Chondrocyte (in vitro differentiated cells): ENCODE measurements at places on chromosomes 11 and 22. TPM values are rescaled to one million over a fixed set of nuclear protein-coding genes. Genes with fewer than 3 reads are reported as not detected.

GRCh38 chr22:38751422-38752346, 4.1 kb downstream of the SUN2 start:
- peaks cover 23% of the 10 kb centered on the region for H3K4me1 ChIP-seq
- no peaks in the 10 kb centered on the region for H3K27me3 ChIP-seq
- DNase-seq = no peak
- peaks cover 25% of the 10 kb centered on the region for H3K36me3 ChIP-seq
- no peak overlapping the region for H3K4me3 ChIP-seq
- H3K27ac ChIP-seq = no peak overlapping the region

DNA sequence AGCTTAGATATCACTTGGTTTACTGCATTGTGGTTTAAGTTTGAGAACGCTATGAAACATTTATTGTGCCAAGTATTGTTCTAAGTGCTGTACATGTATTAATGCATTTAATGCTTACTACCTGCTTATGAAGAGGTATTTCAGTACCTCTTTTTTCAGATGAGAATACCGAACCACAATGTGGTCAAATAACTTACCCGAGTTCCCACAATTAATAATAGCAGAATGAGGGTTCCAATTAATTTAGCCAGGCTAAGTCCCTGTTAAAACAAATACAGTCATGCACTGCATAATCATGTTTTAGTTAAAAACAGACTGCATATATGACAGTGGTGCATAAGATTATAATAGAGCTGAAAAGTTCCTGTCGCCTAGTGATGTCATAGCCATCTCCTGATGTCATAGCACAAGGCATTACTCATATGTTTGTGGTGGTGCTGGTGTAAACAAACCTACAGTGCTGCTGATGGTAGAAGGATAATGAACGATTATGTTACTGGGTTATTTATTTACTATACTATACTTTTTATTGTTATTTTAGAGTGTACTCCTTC, 4.3 kb downstream of the ZC3H12C start:
- H3K4me1 ChIP-seq = peaks cover 39% of the 10 kb centered on the region
- H3K36me3 ChIP-seq = no peaks in the 10 kb centered on the region
- no peak overlapping the region for H3K4me3 ChIP-seq
- H3K27ac ChIP-seq = no peak overlapping the region
- no peak for DNase-seq

GRCh38 chr11:76185511-76185910, 20.8 kb downstream of the WNT11 start:
- H3K27ac ChIP-seq = no peak overlapping the region
- H3K36me3 ChIP-seq = no peaks in the 10 kb centered on the region
- no peak overlapping the region for H3K4me3 ChIP-seq

GRCh38 chr11:122453586-122453985, 201.9 kb upstream of the UBASH3B start:
- H3K27me3 ChIP-seq = peaks cover 15% of the 10 kb centered on the region
- no peaks in the 10 kb centered on the region for H3K4me1 ChIP-seq
- DNase-seq = no peak
- peaks cover 2% of the 10 kb centered on the region for H3K36me3 ChIP-seq
- H3K27ac ChIP-seq = no peak overlapping the region

The SEC14L6 gene
- total RNA-seq = 0.77 to 2.0 TPM (median 1.2 TPM) in 3 replicates

The KDM4D gene
- 0.44 to 0.65 TPM (median 0.53 TPM) in 3 replicates for total RNA-seq

DNA sequence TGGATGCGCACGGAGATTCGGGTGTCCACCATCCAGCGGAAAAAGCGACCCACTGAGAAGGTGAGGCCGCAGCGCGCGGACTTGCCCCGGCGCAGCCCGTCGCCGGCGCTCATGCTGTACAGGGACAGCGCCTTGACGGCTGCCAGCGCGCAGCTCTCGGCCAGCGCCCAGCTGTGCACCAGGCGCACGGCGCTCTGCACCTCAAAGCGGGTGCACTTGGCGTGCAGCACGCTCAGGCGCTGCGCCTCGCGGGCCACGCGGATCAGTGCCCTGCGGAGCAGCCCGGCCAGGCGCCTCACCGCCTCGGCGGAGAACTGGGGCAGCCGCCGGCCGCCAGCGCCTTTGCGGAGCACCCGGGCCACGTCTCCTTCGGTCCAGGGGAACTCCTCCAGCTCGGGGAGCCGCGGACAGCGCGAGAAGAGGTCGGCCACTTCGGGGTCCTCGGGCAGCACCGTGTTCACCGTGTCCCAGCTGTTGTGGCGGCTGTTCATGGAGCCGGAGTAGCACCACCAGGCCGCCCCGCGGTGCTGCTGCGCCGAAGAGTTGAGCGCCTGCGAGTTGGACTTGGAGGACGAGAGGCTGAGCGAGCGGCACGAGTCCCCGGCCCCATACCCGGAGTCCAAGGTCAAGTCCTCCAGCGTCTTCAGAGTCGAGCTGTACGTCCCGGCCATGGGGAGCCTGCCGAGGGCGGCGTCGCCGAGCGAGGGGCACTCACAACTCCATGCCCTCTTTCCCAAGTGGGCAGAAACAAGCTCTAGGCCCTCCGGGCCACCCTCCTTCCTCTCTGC, 703 bp downstream of the ABTB2 start:
- peaks cover 12% of the 10 kb centered on the region for H3K27me3 ChIP-seq
- peaks cover 1% of the 10 kb centered on the region for H3K36me3 ChIP-seq
- DNase-seq = no peak
- peak overlapping the region; percentile 62 for H3K27ac ChIP-seq

The KRTAP5-11 gene
- total RNA-seq = not detected in 3 replicates

DNA sequence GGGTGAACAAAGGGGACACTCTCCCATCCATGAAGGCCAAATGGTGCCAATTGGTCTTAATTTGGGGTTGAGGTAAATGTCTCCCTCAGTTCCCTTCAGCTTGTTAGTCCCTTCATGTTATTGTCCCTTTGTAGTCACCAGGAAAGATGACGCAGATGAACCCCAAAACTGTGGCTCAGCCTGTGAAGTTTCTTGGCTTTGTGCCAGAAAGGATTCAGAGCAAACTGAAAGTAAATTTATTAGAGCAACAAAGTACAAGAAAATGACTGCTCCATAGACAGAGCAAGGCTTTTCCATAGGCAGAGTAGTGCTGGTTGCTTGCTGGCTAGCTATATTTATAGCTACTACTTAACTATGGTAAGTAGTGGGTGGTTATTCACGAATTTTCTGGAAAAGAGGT, 16.7 kb downstream of the OR4C3 start:
- no peak overlapping the region for H3K4me3 ChIP-seq
- no peak overlapping the region for H3K27ac ChIP-seq
- no peaks in the 10 kb centered on the region for H3K4me1 ChIP-seq
- no peaks in the 10 kb centered on the region for H3K36me3 ChIP-seq
- no peaks in the 10 kb centered on the region for H3K27me3 ChIP-seq

The NXPE1 gene
- total RNA-seq = not detected in 3 replicates

- no peaks in the 10 kb centered on the region for H3K36me3 ChIP-seq
- no peaks in the 10 kb centered on the region for H3K27me3 ChIP-seq
- no peaks in the 10 kb centered on the region for H3K4me1 ChIP-seq
- DNase-seq = no peak
- H3K4me3 ChIP-seq = no peak overlapping the region
These were observed 205.5 kb downstream of the OPCML start for GRCh38 chr11:133326849-133327248.

DNA sequence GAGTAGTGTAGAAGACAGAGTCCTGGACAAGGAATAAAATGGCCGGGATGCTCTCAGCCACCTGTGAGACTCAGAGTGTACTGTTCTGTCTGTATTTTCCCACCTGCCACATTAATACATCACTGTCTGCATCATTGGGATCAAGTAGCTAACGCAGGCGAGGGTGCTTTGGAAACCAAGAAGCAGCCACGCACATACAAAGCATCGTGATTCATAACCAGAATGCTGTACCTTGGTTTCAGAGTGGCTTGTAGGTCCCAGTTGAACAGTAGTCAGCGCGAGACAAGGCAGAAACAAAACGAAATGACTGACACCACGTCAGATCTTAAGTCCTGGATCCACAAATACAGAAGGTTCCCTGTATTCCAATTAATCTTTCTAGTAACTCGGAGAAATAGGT, 198.3 kb downstream of the GRIK4 start:
- DNase-seq = no peak
- no peak overlapping the region for H3K4me3 ChIP-seq
- H3K27me3 ChIP-seq = peaks cover 6% of the 10 kb centered on the region
- peaks cover 17% of the 10 kb centered on the region for H3K4me1 ChIP-seq
- no peak overlapping the region for H3K27ac ChIP-seq

GRCh38 chr11:84594602-84595001, 1032.5 kb downstream of the DLG2 start:
- no peaks in the 10 kb centered on the region for H3K27me3 ChIP-seq
- DNase-seq = no peak
- no peaks in the 10 kb centered on the region for H3K36me3 ChIP-seq
- no peaks in the 10 kb centered on the region for H3K4me1 ChIP-seq
- H3K4me3 ChIP-seq = no peak overlapping the region

GRCh38 chr11:70460111-70460510, 61.8 kb downstream of the CTTN start:
- H3K27me3 ChIP-seq = peaks cover 10% of the 10 kb centered on the region
- H3K4me3 ChIP-seq = no peak overlapping the region
- no peaks in the 10 kb centered on the region for H3K4me1 ChIP-seq
- DNase-seq = no peak

The ABCG4 gene
- 0.80 to 2.5 TPM (median 2.0 TPM) in 3 replicates for total RNA-seq

DNA sequence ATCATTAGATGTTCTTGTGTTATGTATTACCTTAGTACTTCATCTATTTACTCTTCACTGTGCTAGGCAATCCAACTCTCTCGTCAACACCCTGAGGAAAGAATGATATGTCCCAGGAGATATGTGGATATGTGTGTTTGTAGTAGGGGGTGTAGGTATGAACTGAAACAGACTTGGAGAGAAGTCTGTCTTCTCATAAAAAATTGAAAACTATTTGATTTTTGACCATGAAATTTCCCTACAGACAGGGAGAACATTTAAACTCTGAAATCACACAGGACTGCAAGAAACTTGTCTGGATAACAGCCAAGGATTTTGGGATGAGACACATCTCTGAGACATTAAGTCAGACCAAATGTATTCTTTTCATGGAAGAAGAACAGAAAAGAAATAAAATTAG, 967.0 kb upstream of the FAT3 start:
- DNase-seq = no peak
- peaks cover 3% of the 10 kb centered on the region for H3K36me3 ChIP-seq
- peaks cover 2% of the 10 kb centered on the region for H3K27me3 ChIP-seq
- peak overlapping the region; percentile 12 for H3K4me3 ChIP-seq
- H3K27ac ChIP-seq = peak overlapping the region; percentile 59

GRCh38 chr11:134252346-134253187, 585 bp downstream of the THYN1 start:
- DNase-seq = no peak
- H3K4me1 ChIP-seq = peaks cover 22% of the 10 kb centered on the region
- no peaks in the 10 kb centered on the region for H3K27me3 ChIP-seq
- peak overlapping the region; percentile 78 for H3K27ac ChIP-seq

The PPM1F gene
- total RNA-seq = 26.2 to 32.3 TPM (median 28.1 TPM) in 3 replicates

DNA sequence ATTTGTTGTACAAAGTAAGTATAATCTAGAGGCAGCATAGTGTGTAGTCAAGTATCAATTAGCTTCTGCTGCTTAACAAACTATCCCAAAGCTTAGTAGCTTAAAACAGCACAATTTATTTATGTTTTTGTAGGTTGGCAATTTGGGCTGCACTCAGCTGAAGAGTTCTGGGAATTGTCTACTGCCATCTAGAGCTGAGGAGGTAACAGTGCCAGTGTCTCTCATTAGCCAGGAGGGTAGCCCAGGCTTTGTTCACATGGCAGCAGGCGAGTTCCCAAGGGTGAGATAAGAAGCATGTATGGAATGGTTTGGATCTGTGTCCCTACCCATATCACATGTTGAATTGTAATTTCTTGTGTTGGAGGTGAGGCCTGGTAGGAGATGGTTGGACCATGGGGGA, 45.8 kb upstream of the SLN start:
- DNase-seq = no peak
- peaks cover 11% of the 10 kb centered on the region for H3K27me3 ChIP-seq
- H3K27ac ChIP-seq = no peak overlapping the region
- H3K4me3 ChIP-seq = no peak overlapping the region
- no peaks in the 10 kb centered on the region for H3K4me1 ChIP-seq

DNA sequence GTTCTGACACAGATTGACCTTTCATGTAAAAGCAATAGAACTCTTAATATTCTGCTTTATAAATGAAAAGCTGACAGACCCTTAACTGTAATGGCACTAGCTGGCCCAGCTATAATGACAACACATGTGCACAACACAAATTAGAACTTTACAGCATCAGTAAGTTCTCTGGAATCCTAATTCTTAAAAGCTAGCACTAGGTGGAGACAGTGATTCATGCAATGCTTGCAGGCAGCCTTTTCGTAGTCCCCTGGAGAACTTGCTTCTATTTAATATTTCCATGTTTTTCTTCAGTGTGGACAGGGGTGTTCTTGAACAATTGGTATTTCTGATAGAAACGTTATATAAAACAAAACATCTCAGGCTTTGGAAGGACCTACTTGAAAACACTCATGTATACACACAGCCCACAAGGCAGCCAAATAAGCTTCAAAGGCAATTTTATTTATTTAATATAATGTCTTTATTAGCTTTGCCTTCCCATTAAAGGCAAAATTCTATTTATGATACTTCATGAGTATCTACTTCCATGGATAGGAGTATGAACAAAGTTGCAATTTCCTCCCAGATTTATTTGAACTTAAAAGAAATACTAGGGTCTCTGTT, 374.3 kb upstream of the MPPED2 start:
- no peaks in the 10 kb centered on the region for H3K36me3 ChIP-seq
- H3K4me3 ChIP-seq = no peak overlapping the region
- no peak for DNase-seq
- no peaks in the 10 kb centered on the region for H3K4me1 ChIP-seq

The TSPAN32 gene
- not detected in 3 replicates for total RNA-seq

DNA sequence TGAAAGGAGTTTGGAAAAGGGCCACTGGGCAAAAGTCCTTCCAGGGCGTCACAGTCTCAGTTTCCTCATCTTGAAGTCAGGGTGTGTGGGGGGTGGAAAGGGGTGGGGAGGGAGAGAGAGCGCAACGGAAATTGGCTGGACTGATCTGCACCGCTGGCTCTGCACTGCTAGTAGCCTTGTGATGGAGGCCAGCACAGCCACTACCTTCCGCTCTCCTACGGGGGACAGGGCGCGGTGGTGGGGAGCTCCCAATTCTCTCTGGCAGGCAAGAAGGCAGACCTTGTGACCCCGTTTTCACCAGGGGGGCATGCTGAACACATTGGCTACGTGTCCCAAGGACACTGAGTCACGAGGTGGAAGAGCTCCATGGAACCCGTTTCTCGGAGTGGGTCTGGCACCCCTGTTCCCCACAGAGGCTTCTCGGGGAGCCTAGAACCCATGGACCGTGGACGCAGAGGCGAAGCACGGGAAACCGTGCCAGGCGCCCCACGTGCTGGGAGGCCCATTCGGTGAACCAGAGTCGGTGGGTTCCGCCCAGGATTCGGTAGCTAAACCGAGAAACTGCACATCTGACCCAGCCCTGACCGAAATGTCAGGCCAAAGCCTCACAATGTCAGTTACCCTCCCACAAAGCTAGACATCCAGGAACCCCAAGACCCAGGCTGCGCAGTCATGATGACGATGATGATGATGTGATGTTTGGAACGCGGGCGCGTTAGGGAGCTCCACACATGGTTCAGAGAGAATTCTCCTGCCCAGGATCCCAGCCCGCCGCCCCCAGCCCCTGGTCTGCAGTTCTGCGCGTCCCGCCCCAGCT, 28.3 kb upstream of the WNT11 start:
- H3K4me3 ChIP-seq = peak overlapping the region; percentile 97
- peak overlapping the region; percentile 96 for H3K27ac ChIP-seq
- no peaks in the 10 kb centered on the region for H3K36me3 ChIP-seq
- peaks cover 31% of the 10 kb centered on the region for H3K4me1 ChIP-seq
- no peak for DNase-seq

The RHOD gene
- total RNA-seq = 17.4 to 26.5 TPM (median 26.0 TPM) in 3 replicates
